ENCODE measurements at places on chromosomes 12 and 14.

- DNase-seq = no peak
Measured at GRCh38 chr12:53514628-53515290, 7.5 kb upstream of the NPFF start.

DNA sequence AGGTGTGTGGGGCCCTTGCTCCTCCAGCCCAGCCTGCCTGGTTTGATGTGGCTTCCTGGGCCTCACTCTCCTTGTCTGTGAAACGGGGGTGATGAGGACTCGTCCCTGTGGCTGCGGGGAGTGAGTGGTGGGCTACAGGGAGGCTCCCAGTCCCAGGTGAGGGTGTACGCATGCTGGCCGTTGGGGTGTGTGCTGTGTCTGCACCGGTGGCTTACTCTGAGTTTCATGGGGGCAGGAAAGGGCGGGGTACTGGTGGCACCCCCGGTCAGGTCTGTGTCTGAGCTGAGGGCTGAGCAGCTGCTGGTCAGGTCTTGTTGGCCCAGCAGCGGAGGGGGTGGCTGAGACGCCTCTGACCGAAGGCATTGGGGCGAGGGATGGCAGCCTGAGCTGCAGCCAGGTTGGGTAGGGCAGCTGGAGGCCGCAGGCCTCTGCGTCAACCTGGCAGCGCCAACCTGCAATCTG is 11.2 kb downstream of the ULK1 start:
- DNase-seq = no peak

DNA sequence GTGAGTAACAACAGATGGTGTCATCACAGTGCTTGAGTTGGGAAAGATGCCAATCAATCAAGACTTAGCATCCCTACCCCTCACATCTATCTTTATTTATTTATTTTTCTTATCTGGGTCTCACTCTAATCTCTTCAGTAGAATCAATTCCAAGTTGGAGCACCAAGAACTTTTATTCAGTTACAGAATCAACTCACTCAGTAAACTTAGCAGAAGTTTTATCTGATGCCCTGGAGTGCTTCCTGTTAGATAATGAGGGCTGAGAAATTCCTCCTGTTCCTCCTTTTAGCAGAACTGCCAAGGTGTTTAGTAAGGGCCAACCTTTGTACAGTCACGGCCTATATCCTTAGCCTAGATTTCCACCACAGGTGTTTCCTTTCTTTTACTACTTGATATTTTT is 11.3 kb upstream of the SLC5A8 start:
- DNase-seq = no peak

- no peak for DNase-seq
Measured at GRCh38 chr12:1330477-1330827, 263.9 kb downstream of the FBXL14 start.

DNA sequence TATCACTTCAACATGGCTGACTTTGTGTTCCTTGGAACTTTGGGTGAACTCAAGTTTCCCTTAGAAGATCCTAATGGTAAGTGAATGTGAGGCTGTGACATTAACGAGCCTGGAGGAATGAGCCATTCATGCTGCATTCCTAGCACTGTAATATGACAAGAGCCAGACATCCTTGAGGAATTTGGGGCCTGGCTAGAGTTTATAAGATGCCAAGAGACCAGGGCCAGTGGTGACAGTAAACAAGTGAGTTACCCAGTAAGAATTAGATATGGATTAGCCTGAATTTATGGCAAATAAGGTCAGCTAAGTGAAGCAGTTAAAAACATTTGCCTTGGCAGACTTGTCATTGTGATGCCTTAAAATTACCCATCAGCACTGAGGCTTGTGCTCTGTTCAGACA is 232.4 kb downstream of the AKAP6 start:
- DNase-seq = no peak

DNA sequence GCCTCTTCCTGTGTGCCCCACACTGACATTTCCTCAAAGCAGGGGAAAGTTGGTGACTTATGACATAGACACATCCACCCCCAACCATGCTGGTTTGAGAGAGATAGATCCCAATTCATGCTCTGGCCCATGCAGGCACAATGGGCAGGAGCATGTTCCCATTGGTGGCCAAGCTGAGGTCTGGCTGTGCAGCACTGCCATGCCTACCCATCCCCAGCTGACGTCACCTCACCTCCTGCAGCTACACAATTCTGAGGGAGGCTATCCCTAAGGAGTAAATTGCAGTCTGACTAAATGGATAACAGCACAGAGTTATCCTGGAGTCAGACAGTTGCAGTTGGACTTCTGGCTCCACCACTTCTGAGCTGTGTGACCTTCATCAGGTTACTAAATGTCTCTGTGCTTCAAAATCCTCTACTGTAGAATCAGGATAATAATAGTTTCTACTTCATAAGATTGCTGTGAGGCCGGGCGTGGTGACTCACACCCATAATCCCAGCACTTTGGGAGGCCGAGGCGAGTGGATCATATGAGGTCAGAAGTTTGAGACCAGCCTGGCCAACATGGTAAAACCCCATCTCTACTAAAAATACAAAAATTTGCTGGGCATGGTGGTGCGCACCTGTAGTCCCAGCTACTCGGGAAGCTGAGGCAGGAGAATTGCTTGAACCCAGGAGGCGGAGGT is 323.9 kb downstream of the BCL11B start:
- no peak for DNase-seq

DNA sequence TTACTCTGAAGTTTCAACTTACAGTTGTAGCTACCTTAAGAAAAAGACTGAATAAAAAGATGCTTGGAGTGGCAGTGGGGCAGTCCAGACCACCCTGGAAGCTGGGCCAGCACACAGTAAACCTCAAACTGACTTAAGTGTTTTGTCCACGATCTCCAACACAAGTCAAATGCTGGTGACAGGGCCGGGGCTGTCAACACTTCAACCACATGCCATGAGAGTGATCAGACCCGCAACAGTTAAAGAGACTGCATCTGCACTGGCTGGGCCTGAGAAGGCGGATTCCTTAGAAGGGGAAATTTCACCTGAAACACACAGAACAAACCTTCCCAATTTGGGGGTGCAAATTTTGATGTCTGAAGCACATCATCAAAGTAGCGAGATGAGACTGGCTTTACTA is 223.5 kb upstream of the CAND1 start:
- DNase-seq = no peak

GRCh38 chr12:26551385-26551784 is 281.6 kb downstream of the ITPR2 start:
- no peak for DNase-seq

GRCh38 chr12:57389033-57389432 is 41.8 kb downstream of the R3HDM2 start:
- DNase-seq = no peak

DNA sequence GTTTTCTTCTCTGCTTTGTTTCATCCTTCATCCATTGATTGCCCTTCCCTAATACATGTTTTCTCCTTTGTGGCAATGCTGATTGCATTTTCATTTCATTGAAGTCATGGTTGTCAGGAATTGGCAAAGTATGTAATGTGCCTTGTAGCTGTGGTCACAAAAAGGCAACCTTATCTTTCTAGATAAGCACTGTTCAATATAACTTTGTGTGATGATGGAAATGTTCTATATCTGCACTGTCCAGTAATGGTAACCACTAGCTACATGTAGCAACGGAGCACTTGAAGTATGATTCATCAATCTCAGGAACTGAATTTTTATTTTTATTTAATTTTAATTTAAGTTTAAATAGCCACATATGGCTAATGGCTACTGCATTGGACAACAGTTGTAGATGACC is 79.8 kb downstream of the PCNX1 start:
- no peak for DNase-seq

DNA sequence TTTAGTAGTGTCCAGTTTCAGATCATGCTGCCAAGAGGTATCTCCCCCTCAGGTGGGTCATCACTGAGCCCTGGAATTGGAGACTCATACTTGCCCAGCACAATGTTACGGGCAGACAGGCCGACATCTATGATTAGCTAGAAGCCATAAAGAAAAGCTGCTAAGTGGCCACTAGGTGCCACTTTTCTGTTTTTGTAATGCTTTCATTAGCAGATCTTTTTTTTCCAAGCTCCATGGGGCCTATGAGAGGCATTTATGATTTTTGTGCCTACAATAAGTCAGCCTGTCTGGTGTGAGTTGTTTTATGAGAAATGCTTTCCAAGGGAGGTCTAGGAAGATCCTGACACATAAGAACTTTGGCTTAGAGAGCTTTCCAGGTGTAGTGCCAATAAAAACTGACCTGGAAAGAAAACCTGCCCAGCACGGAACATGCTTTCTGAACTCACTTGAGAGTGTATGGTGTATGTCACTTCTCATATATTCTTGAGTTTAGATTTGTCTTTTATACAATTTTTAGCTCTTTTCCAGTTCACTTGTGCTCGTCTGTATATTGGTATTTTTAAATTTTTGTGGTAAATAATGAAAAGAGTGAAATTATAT is 21.8 kb upstream of the SMCO2 start:
- DNase-seq = no peak

GRCh38 chr12:109513051-109513450 is 35.6 kb downstream of the UBE3B start:
- DNase-seq = no peak

- DNase-seq = no peak
Measured at GRCh38 chr12:124327362-124328043, 32.6 kb downstream of the RFLNA start.

- no peak for DNase-seq
Measured at GRCh38 chr14:100902295-100903133, 1.0 kb downstream of the RTL1 start.

DNA sequence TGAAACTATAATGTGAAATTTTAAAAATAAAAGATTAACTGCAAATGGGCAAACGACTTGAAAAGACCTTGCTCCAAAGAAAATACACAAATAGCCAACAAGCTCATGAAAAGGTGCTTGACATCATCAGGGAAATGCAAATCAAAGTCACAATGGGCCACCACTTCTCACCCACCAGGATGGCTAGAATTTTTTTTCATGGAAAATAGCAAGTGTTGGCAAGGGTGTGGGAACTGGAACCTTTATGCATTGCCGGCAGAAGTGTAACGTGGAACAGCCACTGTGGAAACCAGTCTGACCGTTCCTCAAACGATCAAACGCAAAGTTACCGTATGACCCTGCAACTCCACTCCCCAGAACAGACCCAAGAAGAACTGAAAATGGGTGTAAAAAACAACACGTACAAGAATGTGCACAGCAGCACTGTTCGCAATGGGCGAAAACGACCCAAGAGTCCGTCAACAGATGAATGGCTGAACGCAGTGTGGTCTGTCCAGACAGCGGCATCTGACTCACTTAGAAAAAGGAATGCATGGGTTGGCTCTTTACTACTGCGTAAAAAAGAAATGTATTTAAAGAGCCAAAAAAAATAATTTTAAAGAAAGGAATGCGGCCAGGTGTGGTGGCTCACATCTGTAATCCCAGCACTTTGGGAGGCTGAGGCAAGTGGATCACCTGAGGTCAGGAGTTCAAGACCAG is 40.2 kb downstream of the SCARB1 start:
- DNase-seq = no peak

- peak; percentile 90 for DNase-seq
Measured at GRCh38 chr12:76084863-76085519, 506 bp upstream of the NAP1L1 start.

- DNase-seq = no peak
Measured at GRCh38 chr14:54768501-54769129, 134.0 kb downstream of the GCH1 start.

DNA sequence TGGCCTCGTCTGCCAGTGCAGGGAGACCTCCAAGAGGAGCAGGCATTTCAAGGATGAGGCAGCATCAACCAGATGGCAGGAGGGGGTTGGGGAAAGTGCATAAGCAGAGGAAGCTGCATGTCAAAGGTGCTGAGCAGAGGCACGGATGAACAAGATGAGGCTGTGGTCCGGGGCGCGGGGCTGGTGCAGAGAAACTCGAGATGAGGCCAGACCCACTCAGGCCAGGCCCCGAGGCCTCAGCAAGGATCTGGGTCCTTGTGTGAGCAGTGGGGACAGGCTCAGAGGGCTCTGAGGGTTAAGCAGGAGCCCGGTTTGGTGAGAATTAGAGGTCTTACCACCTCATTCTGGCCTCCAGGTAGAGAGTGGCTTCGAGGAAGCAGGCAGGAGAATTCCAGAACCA is 98.8 kb downstream of the DICER1 start:
- no peak for DNase-seq

DNA sequence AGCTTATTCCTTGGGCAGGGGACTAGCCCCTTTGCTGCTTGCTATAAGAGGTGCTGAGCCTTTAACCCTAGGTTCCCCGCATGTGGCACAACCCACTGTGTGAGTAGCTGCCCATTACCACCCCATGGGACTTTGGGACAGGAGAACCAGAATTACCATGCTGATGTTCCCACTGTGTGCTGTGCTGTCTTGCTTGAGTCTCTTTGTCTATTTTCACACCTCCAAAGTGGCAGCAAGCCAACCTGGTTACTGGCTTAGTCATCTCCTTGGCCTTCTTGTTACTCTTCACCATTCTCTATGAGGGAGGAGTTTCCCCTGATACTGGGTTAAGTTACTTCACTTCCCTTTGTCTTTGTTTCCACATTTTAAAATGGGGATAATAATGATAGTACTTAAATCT is 73.4 kb upstream of the ETV6 start:
- DNase-seq = no peak

DNA sequence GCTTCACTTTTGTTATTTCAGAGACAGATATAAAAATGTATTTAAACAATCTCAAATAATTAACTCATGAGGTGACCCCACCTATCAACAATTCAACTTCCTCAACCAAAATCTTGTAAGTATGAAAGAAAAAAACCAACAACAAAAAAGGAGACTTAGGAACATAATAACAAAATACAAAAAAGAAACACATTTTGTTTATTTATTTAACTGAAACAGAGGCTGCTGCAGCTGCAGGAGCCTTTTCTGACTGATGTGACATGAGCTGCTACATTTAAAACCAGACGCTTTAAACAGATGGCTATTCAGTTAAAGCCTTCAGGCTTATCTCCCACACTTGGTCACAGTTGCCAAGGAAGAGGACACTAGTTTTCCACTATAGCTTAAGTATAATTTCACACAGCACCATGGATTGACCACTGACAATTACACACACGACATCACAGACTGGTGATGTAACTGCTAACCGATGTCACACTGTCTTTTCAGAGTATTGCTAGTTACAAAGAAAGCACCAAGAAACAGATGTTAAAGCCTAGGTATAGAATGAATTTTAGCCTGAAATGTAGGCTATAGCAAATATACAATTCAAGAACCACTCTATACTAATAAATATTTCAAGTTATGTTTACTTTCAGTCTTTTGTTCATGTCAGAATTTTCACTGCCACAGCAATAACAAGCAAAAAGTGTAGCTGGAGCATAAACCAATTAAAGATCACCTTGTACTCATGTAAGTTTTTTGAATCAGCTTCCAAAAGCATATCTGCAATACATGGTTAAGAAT is 113.0 kb downstream of the MED13L start:
- DNase-seq = no peak
